Endothelial cell (in vitro differentiated cells): ENCODE measurements at places on chromosomes 12 and 14. TPM values are rescaled to one million over a fixed set of nuclear protein-coding genes. Genes with fewer than 3 reads are reported as not detected.

Gene TMEM117
- total RNA-seq: 0.80 TPM

Gene PTGER2
- not detected for total RNA-seq

Gene MSRB3
- 19.9 TPM for total RNA-seq

Gene PZP
- 2.2 TPM for total RNA-seq

Gene LYZ
- 3.6 TPM for total RNA-seq

Gene IAPP
- total RNA-seq: not detected
